Activated CD4-positive, CD25-positive, alpha-beta regulatory T cell treated with anti-CD3 and anti-CD28 coated beads, Interleukin-2, amount 50 U/mL, for 72 hours (primary cell): ENCODE measurements at places on chromosomes 11 and 22.

GRCh38 chr11:72036687-72037086, 38.0 kb downstream of the IL18BP start:
- no peak for DNase-seq

- no peak for DNase-seq
These were observed 91.2 kb downstream of the GRIA4 start for GRCh38 chr11:105701098-105701497.

GRCh38 chr22:50432131-50432876, 42.5 kb downstream of the SBF1 start:
- peak; percentile 28 for DNase-seq

DNA sequence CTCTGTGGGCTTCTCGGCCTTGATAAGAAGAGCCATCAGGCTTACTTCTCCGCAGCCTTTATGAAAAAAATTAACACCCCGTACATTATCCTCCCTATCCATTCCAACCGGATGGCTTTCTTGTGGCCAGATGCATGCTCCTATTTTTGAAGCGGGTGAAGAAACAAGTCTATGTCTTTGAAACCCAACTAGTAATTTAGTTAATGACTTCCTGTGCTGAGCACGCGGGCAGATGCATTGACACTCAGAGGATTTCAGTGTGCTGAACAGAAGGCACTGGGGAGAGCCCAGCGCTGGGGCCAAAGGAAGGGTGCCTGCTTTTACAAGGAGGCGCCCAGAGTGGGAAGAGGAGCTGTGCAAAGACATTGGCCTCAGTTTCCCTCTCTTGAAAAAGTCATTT, 53.3 kb downstream of the ARHGAP8 start:
- DNase-seq, result no peak

GRCh38 chr11:43547430-43547831, 133.1 kb upstream of the HSD17B12 start:
- DNase-seq, result no peak

DNA sequence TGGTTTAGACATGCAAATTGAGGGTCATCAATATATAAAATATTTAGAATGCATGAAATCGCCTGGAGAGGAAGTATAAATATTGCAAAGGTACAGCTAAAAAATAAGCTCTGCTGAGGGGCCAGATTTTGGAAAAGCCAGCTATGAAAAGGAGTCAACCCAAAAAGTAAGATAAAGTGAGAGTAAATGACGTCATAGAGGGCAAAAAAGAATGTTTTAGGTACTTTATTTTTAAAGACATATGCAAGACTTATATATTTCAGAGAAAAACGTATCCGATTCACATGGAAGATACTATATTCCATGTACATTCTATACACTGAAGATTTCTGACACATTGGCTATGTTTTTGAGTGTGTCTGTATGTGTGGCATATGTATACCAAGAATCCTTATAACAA, 13.6 kb downstream of the GRM5 start:
- DNase-seq, result no peak

- DNase-seq, result no peak
These were observed 9.7 kb downstream of the DEUP1 start for GRCh38 chr11:93340223-93340622.

DNA sequence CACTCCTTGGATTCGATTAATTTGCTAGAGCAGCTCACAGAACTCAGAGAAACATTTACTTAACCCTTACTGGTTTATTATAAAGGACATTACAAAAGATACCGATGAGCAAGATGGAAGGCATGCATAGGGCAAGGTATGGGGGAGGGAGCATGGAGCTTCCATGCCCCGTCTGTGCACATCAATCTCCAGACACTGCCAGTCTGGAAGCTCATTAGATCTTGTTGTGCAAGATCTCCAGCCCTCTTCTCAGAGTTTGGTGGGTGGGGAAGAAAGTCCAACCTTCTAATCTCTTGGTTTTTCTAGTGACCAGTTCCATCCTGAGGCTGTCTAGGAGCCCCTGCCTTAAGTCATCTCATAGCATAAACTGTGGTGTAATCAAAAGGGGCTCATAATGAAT, 190.7 kb downstream of the UVRAG start:
- DNase-seq, result no peak

- no peak for DNase-seq
These were observed 38.6 kb upstream of the MMP13 start for GRCh38 chr11:102994105-102994504.

DNA sequence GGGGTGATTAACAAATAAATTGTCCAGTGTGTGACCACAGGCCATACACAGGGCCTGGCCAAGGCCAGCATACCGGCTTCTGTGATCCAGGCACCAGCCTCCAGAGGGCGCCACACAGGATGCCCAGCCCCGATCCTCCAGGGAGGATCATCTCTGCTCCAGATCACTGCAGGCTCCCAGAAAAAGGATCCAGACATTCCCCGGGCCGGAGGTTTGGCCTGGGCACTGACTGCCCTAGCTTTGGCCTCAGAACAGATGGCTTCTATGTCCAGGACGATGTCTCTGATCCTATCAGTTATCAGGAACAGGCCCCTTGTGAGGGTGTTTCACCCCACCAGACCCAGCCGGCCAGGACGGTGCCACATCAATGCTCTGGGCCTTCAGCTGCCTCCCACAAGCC, 74.5 kb upstream of the LMO1 start:
- peak; percentile 45 for DNase-seq

DNA sequence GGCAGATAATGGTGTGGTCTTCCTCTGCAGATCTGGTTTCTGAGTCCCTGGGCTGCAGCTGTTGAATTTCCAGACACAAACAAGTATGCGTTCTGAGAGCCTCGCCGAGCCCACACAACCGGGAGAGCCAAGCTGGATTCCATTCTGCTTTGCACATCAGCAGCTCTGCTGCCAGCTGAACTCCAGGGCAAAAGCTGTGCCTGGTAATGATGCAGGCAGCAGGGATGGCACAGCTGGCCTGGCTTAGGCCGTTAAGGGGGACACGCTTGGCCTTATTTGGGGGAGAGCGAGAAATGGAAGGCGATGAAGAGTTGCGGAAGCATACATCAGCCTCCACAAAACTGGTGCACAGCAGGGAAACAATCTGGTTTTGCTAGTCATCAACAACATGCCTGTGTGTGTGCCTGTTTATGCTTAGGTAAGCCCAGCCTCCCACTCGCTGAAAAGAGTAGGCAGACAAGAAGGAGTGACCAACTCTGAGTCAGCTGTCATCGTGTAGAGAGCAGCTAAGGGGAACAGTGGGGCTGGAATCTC, 25.1 kb downstream of the ADAMTS8 start:
- no peak for DNase-seq

DNA sequence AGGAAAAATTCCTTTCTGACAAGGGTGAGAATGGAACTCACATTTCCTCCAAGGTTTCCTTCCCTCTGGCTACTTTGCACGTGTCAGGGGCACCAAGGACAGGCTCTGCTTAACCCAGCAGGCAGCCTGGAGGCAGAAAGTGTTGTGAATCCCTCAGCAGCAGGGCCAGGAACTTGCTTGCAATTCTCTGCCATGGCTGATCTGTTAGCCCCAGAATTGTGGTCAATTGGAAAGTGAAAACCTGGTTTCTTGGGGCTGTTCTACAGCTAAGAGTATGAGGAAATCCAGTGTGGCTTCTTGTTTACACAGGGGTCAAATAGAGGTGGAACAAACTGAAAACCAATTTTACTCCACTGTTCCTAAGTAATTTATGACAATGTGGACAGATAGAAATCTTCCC, 38.3 kb upstream of the CEP295 start:
- no peak for DNase-seq
